Stimulated activated CD8-positive, alpha-beta memory T cell treated with anti-CD3 and anti-CD28 coated beads, Interleukin-7, amount 100 ng/mL, for 1 hour (primary cell): ENCODE measurements at places on chromosomes 11 and 22.
A peak's percentile ranks its signal among the peaks of the same experiment; 100 is the strongest.

DNA sequence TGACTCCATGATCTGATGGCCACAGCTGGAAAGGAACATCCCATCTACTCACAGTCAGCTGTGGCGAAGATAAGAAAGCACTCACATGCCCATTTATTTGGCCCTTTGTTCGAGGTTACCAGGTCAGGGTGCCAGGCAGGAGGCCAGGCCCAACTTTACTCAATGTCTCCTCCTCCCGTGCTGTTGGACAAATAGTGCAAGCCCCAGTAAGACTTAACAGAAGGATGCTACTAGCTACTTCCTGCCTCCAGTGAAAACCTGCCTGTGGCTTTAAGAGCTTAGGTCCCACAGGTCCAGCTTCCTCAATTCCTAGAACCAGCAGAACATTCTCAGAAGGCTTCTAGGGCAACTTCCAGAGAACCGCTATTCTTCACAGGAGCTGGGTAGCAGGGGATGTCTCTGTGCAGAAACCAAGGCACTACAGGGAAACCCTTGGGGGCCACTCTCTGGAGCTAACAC is 12.9 kb upstream of the CRY2 start:
- no peak for DNase-seq

GRCh38 chr11:111639226-111639925 is 37.1 kb downstream of the SIK2 start:
- no peak for DNase-seq

DNA sequence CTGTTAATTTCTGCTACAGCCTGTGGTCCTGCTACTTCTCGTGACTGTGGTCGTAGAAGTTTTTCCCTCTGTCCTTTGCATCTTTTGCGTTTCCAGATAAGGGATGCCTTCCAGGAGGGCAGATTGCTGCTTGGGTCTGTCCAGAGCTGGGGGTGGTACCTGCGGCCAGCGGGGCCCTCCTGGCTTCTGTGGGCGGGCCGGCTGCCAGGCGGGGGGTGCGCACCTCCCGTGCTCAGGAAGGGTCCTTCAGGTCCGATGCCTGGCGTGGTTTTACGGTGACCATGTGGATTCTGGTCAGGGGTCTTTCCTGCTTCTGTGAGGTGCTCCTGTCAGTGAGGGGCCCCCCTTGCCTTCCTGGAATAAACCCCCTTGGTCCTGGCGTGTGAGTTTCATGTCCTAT is 84.8 kb downstream of the KCNQ1 start:
- DNase-seq: no peak

GRCh38 chr11:15053191-15053685 is 20.2 kb upstream of the CALCB start:
- no peak for DNase-seq

GRCh38 chr11:108726077-108726800 is 61.4 kb downstream of the DDX10 start:
- DNase-seq: no peak

DNA sequence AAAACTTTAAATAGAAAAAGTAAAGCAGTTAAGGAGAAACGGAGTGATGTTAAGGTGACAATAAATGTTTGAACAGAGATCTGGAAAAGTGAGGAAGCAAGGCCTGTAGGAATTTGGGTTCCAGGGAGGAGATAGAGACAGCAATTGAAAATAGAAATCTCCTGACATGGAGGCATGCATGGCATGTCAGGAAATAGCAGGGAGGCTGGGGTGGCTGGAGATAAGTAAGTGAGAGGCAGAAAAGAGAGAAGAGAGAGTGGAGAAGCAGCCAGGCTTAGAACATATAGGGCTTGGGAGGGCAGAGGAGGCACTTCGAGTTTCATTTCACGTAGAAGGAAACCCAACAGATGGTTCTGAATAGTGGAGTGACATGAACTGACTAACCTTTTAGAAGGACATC is 185.5 kb downstream of the LRRC4C start:
- DNase-seq: no peak

DNA sequence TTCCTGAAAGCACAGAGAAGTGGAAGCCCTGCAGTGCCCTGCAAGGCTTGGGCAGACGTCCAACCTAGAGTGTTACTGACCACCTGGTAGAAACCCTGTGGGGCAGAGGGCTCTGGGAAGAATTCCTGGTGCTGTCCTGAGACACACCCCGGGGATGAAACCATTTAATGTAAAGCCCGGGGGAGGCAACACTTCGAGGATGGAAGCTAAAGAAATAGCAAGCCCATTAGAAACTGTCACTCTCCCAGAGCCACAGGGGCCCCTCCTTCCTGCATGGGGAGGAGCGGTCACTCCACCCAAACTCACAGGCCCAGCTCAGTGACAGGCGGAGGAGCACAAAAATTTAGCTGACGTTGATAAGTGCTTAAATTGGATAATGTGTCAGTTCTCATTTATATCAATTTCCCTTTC is 57.6 kb downstream of the NRXN2 start:
- DNase-seq: no peak

- DNase-seq: no peak
Observed at GRCh38 chr11:75524665-75525432, 892 bp downstream of the GDPD5 start.

GRCh38 chr11:104148706-104149105 is 15.2 kb downstream of the PDGFD start:
- no peak for DNase-seq

DNA sequence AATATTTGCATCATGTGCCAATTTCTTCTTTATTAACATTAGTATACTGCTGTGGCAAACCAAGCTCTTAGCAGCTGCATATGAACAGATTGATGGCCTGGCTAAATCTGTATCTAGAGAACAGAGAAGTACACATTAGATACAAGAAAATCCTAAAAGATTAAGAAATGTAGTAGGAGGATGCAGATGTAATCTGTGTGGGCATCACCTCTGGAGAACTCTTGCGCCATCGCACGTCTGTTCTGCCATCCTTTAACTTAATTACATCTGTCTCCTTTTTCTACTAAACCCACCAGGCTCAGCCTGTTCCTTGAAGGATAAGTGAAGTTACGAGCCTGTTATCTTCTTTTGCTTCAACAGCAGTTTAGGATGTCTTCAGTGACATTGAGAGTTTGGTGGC is 196.4 kb upstream of the PITPNB start:
- DNase-seq: no peak

DNA sequence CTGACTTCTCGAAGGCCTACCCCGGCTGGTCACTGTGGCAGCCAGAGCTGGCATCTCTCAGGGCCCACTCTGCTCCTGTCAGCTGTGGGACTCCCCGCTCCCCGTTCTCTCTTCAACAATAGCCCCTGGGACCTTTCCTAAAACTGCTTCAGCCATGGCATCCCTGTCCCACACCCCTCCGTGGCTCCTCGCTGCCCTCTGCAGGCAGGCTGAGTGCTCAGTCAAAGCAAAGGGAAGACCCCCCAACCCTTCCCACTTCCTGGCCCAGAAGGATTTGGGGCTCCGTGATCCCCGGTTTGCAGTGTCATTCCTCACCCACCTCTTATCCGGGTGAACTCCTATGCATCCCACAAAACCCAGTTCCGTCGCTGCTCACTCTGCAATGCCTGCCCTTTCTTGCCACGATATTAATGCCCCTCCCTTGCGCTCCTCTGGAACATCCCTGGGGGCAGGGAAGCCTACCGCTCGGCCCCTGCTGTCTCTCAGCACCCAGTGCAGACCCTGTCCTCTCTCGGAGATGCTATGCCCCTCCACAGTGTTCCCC is 1.6 kb upstream of the TH start:
- DNase-seq: no peak

DNA sequence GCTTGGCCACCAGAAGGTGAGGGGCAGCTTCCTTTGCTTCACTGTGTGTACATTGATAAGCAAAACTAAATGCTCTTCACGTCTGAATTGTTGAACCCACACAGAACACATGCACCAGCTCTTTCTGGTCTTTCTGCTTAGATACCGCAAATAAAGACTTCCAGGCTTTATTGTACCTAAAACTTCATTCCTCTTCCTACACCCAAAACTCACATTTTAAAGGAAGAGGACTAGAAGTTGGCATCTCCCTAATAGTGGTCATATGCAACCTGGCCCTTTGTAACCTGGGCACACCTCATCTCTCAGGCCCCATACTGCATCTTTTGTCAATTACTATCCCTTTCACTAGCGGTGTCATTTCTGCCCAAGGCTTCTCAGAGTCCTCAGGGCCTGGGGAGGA is 5.9 kb downstream of the SLC17A6 start:
- DNase-seq: no peak

DNA sequence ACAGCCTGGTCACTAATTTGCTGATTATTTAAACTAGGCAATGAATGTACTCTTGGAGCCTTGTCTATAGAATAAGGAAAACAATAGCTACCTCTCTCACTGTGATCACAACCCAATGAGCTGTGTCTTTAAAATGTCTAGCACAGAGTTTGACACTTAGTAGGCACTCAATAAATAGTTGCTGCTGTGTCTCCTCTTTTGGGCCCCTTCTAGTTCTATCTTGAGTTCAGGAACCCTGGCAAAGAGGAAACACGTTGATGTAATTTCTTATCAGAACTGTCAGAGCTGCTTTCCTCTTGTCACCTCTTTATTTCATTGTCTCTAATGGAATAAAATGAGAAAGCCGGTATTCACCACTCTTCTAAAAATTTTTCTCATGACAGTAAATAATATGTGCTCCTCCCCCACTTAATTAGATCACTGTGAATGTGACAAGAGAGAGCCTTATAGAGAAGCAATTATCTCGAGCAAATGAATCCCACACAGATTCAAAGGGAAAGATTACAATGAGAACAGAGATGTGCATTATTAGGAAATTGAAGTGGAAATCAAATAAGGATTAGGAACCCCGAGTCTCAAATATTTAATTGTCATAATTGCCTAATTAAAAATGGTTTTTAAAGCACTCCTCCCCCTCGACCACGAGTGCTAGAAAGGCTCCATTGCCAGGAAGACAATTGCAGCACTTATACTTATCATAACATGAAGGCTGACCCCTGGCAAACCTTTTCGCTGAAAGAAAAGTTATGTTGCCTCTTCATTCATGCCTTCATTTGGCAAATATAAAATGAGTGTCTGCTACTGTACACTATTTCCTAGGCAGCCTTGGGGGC is 175.0 kb upstream of the BDNF start:
- DNase-seq: no peak

GRCh38 chr11:72676861-72677341 is 2.7 kb upstream of the PDE2A start:
- DNase-seq: peak; percentile 36

- no peak for DNase-seq
Observed at GRCh38 chr22:27461470-27461869, 340.1 kb downstream of the MN1 start.

DNA sequence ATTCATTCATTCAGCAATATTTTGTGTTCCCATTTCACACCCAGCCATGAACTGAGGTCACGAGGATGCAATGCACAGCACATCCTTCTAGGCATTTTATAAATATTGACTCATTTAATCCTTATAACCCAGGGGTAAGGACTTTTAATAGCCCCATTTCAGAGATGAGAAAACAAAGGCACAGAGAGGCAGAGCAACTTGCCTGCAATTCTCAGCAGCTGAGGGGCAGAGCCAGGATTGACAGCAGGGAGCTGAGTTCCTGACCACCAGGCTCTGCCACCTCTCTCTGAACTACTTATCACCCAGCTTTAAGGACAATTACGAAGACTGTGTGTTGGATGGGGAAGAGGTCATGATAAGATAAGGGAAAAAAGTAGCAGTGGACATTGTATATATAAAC is 12.8 kb upstream of the FGF3 start:
- no peak for DNase-seq

GRCh38 chr11:64766881-64767280 is 7.1 kb upstream of the PYGM start:
- no peak for DNase-seq

- no peak for DNase-seq
Observed at GRCh38 chr11:106327134-106327533, 249.7 kb downstream of the AASDHPPT start.

DNA sequence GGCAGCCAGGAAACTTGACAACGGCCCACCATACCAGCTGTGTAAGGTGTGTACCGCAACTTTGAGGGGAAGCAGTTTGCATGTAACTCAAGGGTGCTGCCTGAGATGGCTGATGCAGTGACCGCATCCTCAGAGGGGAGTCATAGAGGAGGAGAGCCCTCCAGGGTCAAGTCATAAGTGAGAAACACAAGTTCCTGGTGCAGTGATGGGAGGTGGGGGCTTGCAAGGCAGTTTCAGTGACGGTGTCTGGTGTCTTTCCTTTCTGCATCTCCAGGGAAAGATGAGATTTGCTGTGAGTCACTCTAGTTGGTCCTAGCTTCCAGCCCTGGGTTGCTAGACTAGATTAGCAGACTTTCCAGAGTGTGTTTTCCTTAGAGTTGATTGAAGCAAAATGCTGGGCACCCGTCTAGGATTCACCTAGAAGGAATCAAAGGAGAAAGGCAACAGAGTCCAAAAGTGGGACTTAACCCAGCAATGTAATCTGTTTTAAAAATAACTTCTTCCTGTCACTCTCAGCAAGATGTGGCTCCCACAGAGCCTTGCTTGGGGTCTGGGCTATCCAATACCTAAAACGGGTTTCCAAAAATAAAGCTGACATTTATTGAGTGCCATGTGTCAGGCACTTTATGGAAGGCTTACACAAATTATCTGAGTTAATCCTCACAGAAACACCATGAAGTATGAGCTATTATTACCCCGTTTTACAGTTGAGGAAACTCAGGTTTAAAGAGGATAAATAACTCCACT is 265.4 kb upstream of the PLET1 start:
- DNase-seq: no peak

DNA sequence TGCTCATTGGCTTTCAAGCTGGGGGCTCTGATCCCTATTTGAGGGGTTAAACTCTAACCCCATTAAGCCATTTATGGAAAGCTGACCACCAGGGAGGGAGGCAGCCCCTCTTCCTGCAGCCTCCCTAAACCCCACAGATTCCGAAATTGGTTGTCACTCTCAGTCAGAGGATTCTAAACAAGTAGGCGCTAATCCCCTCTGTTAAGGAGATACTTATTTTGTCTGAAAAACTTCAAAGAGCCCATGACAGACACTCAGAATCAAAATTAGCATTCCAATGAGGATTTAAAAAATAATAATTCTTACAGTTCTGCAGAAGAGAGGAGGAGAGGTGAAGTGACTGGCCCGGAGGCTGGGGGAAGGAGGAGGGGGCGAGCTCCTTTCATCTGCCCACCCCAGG is 69.7 kb upstream of the LMO1 start:
- DNase-seq: no peak

GRCh38 chr11:8030526-8031247 is 43.5 kb downstream of the EIF3F start:
- DNase-seq: no peak
